MG63 (cell line): ENCODE measurements at places on chromosomes 6 and 20.

GRCh38 chr6:158485431-158485830, 74.5 kb upstream of the TMEM181 start:
- no peak for DNase-seq

- DNase-seq: no peak
Observed at GRCh38 chr6:12012038-12012557, at the start of gene HIVEP1. Gene HIVEP1, plus strand, starts transcription at chr6:12012312. Its CDS starts 3,317 bp downstream, at chr6:12015629.

- DNase-seq: no peak
Observed at GRCh38 chr20:43820731-43821330, 93.8 kb upstream of the TOX2 start.

DNA sequence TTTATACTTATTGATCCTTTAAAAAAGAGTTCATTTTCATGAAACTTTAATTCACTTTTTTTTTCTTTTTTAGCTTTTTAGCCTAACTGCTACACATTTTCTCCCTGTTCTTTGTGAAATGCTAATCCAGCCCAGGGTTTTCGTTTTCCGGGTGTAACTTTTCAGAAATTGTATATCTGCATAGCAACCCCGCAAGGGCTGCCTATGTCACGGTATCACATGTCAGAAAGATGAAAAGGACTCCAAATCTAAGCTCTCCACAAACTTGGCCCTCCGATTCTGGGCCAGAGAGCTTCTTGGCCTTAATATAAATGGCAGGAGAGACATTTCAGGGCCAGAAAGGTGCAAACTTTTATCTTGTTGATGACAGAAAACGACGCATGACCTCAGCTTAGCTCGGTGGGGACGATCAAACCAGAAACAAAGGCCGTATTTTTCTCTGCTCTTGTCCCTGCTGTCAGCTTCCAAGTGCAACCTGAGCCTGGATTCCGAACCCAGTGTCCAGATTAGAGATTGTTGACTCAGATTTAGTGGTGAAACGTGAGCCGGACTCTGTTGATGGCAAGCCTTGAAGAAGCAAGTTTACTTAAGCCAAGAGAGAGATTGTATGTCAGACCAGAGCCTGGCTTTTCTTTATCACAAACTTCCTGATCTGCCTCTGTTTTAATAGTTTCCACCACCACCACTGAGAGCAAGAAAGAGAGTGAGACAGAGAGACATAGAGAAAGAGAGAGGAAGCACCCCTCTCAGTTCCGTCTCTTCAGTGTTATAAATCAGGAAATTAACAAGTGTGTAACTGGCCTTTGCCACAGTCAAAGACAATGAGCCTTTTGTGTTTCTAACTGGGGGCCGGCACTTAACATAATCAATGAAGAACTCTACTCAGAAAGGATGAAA, 157.8 kb downstream of the SCML4 start:
- no peak for DNase-seq

GRCh38 chr6:74000666-74001490, 304.9 kb downstream of the CD109 start:
- DNase-seq: no peak

DNA sequence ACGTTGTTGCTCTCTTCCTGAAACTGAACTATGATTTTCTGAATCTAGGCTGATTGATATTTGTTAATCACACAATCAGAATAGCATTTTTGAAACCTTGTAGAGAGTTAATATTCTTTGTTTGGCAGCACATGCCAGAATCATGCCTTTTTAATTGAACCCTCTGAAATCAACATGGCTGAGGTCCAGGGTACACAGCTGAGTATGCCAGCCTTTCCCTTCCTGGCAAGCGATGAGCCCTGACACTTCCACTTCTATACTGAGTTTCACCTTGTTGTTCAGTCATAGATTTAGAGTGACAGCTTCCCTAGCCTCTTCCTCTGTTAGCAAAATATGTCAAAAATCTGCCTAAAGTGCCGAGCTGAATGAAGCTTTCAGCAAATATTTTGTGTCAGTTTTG, 6.8 kb downstream of the HDDC2 start:
- no peak for DNase-seq

DNA sequence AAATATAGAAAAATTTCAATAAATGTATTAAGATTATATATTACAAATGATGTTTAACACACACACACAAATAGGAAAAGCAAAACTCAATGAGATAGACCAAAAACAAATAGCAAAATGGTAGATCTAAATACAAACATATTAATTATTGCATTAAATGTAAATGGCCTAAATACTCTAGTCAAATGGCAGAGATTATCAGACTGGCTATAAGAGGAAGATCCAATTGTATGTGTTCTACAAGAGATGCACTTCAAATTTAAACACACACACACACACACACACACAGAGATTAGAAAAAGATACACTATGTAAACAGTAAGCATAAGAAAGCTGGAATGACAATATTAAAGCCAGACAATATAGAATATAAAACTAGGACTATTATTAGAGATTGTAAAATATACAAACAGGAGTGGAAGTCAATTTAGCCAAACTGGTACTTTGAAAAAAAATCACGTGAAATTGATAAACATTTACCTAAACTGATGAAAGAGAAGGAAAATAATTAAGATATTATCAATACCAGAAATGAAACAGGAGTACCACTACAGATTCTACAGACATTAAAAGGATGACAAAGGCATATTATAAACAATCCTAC, 150.5 kb downstream of the TBXT start:
- no peak for DNase-seq

GRCh38 chr6:85354761-85355618, 94.9 kb upstream of the NT5E start:
- peak; percentile 69 for DNase-seq

- peak; percentile 41 for DNase-seq
Observed at GRCh38 chr6:154039231-154039842, at the start of gene OPRM1. Gene OPRM1, plus strand, starts transcription at chr6:154039240. Its CDS starts 305 bp downstream, at chr6:154039545.

DNA sequence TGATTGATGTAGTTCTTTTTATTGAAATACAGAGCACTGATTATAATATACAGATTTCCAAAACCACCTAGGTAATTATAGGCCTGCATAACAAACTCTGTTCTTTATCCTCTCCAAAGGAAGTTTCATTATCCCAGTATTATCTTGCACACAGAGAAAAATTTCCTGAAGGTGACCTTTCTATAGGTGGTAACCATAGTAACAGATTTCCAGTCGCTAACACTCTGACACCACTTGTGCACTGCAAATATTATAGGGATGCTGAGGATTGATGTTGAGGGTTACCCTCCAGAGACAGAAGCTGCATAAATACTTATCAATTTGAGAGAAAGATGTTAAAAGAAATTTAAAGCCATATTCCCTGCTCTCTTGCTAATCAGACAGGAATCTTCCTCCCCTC, 274.5 kb upstream of the NRSN1 start:
- no peak for DNase-seq

DNA sequence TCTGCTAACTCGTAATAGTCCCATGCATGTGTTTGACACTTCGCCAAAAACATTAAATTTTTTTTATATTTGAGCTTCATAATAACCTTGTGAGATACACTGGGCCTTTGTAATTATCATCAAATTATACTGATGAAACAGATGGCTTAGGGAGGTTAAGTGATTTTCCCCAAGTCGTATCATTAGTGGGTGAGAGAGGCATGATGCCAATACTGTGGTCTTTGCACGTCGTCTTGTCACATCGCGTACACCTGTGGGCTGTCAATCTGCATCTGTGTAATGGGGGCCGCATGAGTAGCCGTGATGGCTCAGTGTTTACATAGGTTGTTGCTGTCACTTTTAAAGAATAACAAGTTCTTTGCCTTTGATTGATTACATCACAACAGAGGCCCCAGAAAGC, 1.7 kb downstream of the PRL start:
- DNase-seq: no peak
